Hindlimb muscle (tissue), 1 donor: ENCODE measurements at places on chromosomes 1 and 21.

- DNase-seq = no peak
Measured at GRCh38 chr1:224670506-224670905, 54.4 kb downstream of the CNIH3 start.

DNA sequence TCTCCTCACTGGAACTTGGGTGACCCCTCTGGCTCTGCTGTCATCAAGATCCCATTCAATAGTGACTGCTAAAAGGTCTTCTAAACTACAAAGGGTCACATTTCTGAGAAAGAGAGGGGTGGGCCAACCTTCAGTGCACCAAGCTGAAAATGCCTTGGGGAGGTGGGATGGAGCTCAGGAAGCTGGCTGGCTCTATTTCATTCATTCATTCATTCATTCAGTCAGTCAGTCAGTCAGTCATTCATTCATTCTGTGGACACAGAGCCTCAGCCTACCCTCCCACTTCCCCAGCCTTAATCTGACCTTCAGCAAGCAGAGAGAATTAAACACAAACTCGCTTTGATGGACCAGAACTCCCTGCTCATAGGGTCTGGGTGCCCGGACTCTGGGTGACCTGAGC is 11.7 kb downstream of the RUNX3 start:
- no peak for DNase-seq

DNA sequence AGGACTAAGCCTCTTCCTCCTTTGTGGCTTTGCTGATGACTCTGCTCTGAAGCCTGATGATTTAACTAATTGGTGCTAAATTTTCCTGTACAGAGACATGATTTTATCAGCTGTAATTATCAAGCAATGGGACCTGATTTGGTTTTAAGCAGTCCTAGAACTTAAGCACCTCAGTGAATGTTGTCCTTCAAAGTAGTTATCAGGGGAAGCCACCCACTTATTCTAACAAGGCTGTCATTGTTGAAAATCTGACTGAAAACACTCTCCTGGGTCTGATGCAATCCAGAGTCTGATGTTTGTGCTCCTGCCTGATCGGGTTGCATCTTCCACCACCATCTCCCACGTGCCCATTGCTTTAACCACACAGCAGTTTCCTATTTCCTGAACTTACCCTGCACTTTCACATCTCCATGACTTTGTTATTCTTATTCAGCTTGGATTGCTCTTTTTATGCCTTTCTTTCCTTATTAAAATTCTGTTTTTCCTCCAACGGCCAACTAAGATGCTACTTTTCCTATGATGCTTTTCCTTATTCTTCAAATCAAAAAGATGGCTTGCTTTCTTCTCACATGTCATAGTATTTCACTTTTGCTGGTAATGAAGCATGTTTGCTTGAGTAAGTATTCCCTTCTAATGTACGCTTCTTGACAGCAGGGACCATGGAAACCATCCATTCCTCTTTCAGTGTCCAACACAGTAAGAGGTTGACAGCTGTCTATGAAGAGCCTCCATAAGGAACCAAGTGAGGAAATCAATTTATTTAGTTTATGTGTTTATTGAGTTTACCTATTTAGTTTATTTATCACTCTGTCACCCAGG is 55.0 kb downstream of the S1PR1 start:
- DNase-seq = peak; percentile 19

- no peak for DNase-seq
Measured at GRCh38 chr1:9039761-9040658, 13.8 kb upstream of the SLC2A7 start.
